ENCODE measurements at places on chromosomes 6 and 20.

DNA sequence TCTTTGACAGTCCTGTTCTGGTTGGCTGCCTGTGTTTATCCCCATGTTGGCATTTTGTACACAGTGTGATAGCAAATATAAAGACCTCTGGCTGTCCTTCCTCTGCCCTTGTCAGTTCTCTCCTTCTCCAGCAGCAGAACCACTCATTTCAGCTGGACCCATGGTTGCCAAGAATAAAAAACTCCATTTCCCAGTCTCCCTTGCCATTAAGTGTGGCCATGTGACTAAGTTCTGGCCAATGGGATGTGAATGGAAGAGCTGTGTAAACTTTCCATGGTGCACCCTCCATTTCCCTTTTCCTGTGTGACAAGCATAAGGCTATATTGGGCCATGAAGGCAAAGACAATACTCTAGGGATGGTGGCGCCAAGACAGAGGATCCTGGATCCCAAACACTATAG lies 78.4 kb upstream of the TBC1D7 start:
- peak; percentile 28 for DNase-seq

DNA sequence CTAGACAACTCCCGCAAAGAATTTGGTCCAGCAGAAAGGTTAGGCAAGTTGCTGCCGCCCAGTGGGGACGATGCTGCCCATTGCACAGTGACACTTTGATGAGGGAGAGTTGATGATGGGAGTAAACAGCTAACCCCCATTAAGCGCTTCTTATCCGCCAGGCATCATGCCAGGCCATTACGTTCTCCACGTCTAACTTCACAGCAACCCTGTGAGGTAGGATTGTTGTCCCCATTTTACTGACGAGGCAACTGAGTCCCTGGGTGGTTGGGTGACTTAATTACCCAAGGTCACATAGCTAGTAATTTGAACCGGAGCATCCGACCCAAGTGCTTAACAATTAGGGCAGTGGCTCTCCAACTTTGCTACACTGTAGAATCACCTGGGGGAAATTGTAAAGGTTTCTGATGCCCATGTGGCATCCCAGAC lies 738 bp downstream of the RALGAPB start:
- peak; percentile 28 for DNase-seq

DNA sequence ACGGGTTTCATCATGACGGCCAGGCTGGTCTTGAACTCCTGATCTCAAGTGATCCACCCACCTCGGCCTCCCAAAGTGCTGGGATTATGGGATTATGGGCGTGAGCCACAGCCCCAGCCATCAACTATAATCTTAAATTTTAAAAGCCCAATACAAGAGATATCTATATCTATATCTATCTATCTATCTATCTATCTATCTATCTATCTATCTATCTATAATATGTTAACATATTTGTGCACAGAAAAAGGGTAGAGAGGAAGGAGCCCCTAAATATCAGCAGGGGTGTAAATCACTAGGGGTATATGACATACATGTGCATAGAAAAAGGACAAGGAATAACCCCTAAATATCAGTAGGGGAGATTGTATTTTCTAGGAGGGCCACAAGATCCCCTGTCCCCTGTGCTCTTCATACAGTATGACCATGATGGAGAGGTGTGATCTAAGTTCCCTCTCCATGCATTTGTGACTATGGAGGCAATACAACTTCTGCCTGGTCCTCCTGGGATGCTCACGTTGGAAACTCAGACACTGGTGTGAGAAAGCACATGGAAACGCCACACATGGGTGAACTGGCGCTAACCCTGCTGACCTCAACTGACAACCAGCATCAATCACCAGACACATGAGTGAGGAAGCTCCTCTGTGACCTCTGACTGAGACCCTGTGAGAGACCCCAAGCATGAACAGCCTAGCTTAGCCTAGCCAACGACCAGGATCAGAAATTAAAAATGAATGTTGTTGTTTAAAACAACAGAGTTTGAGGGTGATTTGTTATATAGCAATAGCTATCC lies 1.2 kb upstream of the SPATS1 start:
- DNase-seq, result peak; percentile 13

DNA sequence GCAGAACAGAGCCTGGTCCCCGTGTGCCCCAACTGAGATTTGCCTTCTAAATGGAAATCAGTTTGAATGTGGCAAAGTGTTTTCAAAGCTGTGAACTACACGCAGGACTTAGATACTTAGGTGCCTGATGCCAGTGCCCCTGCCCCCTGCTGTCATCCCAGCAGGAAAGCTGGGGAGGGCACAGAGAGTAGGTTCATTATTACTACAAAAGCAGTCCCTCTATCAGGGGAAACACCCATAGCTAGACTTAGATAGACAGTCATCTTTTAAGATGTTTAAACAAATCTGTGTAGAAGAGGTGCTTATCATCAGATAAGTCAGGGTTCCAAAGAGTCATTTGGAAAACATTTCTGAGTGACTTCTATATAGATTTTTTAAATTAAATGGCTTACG lies 155.0 kb upstream of the SNX9 start:
- no peak for DNase-seq

- DNase-seq, result no peak
Observed at GRCh38 chr6:13292774-13293173, 35.6 kb downstream of the TBC1D7 start.

DNA sequence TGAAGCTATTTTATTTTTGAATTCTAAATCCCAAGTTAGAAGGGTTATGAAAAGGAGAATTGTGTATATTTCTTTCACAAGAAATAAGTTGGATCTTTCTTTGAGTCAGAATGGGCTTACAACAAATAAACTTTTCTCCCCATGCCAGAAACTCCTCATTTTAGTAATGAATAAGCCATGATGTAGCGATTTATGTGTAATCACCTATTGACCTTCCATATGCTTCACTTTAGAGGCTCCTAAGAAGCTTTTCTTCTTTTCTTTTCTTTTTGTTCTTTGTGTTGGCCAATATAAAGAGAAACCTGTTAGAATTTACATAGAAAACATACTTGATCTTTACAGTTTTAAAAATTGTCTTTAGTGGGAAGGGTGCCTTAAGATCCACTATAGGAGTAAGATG lies 370.2 kb downstream of the UTRN start:
- no peak for DNase-seq

DNA sequence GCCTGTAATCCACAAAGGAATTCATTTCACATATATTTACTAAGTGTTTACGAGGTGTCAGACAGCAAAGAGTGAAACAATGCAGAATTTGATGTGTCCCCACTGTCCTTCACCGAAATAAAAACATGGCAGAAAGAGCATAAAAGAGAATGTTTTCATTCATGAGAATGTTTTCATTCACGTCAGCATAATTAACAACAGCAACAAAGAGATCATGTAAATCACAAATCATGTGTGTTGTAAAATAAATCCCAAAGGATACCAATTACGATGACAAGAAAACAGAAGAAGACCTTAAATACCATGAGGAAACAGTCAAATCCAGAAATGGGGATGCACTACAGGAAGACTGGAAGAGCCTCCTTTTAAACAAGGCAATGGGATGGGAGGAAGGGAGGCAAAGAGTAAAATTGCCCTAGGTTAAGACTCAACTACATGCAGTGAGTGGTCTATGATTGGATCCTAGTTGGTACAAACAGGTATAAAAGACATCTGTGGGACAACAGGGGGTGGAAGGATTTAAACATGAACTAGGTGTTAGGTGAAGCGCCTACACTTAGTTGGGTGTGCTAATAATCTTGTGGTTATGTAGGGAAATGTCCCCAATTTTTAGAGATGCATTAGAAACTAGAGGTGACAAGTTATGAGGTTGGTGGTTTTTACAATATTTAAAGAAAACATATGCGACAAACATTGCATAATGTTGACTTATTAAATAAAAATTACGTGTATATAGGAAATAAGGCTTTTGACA lies 1.5 kb downstream of the ZSCAN31 start:
- no peak for DNase-seq

- no peak for DNase-seq
Observed at GRCh38 chr20:33647603-33648395, 14.3 kb upstream of the C20orf144 start.

GRCh38 chr6:27332692-27333641 lies 20.9 kb upstream of the POM121L2 start:
- DNase-seq, result peak; percentile 46

DNA sequence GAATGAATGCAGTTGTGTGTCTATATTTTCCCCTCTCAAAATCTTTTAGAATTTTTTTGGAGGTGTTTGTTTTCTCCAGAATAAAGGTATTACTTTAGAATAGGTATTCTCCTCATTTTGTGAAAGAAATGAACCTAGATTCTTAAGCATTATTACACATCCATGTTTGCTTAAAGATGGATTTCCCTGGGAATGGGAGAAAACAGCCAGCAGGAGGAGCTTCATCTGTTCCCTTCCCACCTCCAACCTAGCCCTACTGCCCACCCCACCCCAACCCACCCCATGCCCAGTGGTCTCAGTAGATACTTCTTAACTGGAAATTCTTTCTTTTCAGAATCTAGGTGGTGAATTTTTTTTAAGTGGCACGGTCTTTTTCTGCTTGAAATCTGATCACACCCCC lies 127.8 kb downstream of the CD109 start:
- DNase-seq, result no peak

- no peak for DNase-seq
Observed at GRCh38 chr6:72522735-72523141, 99.1 kb upstream of the KCNQ5 start.

- no peak for DNase-seq
Observed at GRCh38 chr6:169885831-169886230, 134.4 kb downstream of the ERMARD start.

- no peak for DNase-seq
Observed at GRCh38 chr20:46629341-46629740, 21.9 kb downstream of the SLC13A3 start.

DNA sequence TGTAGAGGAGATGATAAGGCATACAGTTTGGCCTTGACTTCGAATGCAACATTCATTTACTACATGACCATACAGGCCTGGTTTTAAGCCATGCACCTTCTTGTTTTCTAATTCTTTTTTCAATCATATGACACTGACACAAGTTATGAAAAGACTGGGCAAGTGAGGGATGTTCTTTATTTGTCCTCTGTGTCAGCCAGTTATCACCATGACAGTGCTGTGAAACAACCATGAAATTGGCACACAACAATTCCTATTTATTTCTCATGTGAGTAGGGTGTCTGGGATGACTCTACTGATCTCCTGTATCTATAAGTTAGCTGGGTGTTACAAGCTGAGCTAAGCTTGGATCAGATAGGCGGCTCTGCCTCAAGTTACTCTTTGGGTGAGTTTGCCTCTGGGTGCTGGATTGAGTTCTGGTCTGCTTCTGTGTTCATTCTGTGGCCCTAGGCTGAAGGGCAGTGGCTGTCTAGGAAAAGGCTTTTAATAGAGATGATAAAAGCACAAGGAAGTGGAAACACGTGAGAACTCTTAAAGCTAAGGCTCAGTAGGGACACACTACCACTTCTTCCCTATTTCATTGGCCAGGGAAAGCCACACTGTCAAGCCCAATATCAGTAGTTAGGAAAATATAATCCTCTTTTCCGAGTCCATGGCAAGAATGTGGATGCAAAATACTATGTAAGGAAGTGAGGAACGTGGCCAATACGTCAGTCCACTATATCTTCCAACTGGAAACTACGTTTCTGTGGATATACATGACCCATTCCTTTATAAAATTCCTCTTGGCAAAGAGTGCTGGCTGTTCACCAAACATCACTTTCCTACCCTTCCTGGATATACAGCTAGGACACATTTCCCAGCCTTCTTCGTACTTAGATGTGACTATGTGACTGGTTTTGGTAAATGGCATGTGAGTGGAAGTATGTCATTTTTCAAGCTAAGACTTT lies 126.2 kb upstream of the RNF24 start:
- no peak for DNase-seq

DNA sequence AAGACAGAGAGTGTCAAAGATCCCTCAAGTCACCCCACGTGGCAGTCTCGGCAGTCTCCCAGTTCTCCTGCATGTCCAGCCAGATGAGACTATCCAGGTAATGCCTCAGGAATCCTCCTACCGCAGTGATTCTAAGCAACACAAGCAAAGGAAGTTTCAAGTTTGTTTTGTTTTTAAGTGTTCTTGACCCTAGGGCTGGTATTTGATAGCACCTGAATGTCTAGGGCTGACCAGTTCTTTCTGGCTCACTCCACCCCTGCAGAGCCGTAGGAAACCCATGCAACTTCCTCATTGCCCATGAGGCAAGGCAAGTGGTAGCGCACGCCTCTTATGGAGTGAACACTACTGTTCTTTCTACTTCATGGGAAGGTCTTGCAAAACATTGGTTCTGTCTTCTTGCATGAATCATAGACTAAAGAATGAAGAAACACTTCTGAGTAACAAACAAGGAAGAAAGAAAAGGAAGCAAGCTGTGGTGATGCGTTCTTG lies 24.8 kb upstream of the FOXQ1 start:
- peak; percentile 100 for DNase-seq

GRCh38 chr20:57680131-57680716 lies 29.6 kb downstream of the PMEPA1 start:
- DNase-seq, result peak; percentile 76

DNA sequence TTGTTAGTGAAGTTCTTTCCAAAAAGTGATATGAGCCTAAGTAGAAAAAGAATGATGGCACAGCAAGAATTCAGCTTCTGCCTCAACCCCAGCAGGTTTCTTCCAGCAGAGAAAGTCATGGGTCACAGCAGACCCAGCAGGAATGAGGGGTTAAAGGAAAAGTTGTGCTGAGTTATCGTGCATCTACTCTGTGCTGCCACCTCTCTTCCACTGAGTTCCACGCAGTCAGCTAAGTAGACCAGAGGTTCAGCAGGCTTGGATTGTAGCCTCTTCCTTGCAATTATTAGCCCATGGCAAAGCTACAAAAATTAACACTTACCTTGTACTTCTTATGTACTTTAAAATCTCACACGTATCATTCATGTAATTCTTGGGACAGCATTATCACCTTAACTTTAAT lies 510.8 kb downstream of the PTPRT start:
- DNase-seq, result no peak

GRCh38 chr6:50663806-50664205 lies 49.5 kb upstream of the TFAP2D start:
- peak; percentile 13 for DNase-seq

DNA sequence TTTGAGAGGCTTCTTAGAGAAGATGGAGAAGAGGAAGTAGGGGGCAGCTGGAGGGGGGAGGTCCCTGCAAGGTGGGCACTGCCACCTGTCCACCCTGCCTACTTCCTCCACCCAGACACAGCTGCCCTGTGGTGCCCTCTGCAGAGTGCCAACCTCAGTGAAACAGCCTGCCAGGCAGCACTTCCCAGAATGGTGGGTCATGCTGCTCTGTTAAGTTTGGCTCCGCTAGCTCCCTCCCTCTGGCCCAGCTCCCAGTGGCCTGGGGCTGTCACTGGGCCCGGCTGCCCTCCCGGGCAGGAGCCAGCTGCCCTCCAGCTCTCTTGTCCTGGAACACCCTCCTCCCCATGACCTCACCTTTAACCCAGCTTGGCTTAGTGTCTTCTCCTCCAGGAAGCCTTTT lies 5.1 kb upstream of the EPB41L1 start:
- DNase-seq, result no peak

Measured in renal cortical epithelial cell (primary cell).